Effector memory CD8-positive, alpha-beta T cell (primary cell): ENCODE measurements at places on chromosomes 4 and X.
A peak's percentile ranks its signal among the peaks of the same experiment; 100 is the strongest.

DNA sequence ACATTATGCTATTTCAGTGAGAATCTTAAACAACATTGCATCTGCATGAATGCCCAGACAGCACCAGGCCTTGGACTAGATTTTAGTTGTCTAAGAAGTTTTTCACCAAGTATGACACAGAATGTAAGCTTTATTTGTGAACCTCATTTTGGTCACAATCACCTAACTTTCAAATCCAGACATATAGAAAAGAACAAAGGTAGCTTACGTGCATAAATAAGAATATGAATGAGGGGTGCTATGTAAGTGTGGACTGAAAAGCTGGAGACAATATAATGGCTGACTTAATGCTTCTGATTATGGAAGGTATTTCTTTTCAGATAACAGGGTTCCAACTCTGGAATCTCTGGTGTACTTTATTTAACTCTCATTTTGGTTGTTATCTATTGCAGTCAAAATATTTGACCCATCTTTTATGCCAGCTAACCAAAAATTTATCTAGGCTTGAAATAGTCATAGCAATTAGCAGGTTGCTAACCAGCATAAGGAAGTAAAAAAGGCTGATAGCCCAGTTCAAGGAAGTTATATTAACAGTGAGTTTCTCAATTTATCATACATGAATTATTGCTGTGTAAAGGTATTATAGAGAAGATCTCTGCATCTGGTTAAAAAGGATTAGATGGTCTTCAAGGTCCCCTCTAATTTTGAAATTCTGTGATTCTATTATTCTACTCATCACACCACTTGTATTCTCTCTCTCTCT, 36.5 kb downstream of the SLC7A11 start:
- no peak for DNase-seq

DNA sequence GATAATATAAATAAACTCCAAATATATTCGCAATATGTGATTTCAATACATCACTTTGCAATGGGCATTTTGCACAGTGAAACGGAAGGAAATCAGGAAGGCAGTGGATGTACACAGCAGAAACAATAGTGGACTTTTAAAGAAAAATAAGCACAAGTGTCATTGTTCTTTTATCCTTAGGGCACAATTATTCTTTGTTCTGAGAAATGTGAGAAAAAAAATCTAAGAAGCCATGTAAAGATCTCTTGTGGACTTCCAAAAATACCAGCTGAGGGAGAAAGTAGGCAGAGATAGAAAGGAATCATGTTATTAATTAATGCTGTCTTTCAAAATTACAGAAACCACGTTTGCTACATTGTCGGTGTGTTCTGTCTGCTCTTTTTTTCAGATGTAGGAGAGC, 17.6 kb upstream of the PRRG1 start:
- no peak for DNase-seq

DNA sequence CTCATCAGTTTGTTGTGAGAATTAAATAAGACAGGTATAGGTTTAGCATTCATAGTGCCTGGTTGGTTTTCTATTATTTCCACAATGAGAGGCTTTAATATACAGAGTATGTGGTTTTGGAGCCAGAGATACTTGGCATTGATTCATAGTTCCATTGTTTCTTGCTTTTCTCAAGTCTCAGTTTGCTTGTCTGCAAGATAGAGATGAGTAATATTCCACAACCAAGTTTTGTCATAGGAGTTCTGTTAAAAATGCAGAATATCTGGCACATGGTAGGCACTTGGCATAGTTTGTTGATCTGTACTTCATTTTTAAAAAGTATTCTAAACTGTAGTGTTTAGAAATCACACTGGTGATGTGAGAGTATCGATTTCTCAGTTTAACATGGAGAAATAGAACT, 37.5 kb upstream of the EDA2R start:
- DNase-seq, result no peak

GRCh38 chrX:23603501-23603900, 63.8 kb upstream of the PRDX4 start:
- DNase-seq, result no peak

GRCh38 chrX:27598312-27598711, 8.2 kb downstream of the DCAF8L2 start:
- DNase-seq, result no peak

DNA sequence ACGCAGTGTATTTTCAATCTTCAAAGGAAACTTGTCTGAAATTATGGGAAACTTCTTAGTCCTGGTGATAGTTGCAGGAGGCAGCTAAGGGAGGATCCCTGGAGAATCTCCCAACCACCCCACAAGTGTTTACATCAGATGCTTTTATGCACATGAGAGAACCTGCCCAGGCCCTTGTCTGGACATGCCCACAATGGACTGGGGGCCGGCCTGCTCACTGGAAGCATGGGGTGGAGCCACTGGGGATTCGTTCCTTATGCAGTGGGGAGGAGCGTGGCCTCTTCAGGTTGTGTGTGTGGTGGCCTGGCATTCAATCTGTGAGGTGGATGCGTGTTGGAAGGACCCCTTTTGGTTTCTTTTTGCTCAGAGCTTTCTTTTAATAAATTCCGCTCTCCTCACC, 398.7 kb upstream of the PPP1R2C start:
- no peak for DNase-seq

GRCh38 chr4:110104661-110105060, 93.8 kb downstream of the ELOVL6 start:
- no peak for DNase-seq

DNA sequence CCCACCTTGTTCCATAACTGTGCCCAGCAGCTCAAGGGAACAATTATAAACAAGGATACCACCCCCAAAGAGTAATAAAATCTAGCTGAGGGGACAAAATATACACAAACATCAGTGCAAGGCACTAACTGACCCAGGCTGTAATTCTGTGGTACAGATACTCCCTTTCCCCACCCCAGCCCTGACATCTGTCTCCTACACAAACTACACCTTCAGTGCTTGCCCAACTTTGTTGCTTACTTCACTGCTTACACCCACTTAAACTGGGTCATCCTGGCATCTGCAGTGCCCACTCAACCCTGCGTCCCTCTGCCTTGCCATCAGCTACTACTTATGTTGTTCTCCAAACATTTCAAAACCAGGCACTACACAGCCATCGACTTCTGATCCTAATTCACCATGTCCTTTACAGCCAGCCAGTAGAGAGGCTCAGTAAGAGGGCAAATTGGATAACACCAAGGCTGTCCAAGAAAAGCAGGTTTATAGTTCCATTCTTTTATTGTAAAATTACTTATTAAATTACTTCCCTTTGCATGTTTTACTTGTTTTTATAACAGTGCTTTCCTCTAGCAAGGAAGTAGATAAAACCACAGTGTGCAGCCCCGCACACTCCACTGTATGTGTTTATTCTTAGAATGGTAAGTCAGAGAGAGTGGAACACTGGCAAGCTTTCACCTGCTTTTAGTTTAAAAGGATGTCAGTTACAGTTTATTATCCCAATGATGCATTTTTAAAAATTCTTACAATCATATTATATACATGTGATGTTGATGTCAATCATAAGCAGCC, 149.6 kb downstream of the INPP4B start:
- no peak for DNase-seq

DNA sequence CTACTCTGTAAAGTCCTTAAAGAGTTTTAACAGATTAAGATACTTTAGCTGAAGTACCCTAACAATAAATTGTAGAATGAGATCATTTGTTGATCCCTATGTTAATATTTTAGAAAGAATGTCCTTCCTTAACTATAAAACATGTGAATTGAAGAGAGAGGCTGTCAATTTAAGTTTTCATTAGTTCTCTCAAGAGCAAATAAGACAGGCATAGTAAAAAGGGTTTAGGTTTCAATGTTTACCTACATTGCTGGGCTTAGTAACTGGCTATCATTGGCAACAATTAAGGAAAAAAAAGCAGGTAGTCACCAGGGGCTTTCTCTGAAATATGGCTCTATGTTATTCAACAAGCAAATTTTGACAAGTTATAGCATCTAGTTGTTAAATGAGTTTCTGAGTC, 91.5 kb downstream of the ATRX start:
- DNase-seq, result no peak

DNA sequence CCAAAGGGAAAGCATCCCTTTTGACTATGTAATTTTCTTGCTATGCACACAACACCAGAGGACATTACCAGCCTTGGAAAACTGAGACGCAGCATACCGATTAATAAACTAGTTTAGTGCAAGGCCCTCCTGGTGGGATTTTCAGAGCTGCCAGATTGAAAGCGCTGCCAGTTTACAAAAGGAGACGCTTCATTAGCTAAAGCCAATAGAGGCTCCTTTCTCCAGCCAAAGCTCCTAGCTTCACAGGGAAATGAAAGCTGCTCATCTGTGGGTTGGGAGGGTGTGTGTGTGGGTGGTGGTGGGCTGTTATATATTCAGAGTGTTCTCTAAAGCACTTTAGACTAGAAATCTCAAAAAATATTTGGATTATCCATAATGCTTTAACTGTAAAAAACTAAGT, 32.4 kb downstream of the SPANXN4 start:
- DNase-seq, result no peak

DNA sequence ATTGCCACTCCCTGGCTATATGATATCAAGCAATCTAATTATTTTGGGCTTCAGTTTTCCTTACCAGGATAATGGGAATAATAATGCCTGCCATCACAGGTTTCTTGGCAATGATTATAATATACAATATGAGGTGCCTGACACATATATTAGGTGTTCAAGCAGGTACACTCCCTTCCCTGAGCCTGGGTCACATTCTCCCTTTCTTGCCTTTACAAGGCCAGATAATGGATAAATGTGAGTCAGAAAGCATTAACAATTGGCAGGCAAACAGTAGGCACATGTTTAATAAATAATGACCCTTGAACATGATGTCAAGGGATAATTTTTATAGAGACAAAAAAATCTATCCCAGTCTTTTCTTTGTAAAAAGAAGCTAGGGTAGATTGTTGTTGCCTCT, 17.2 kb downstream of the NDP start:
- no peak for DNase-seq

DNA sequence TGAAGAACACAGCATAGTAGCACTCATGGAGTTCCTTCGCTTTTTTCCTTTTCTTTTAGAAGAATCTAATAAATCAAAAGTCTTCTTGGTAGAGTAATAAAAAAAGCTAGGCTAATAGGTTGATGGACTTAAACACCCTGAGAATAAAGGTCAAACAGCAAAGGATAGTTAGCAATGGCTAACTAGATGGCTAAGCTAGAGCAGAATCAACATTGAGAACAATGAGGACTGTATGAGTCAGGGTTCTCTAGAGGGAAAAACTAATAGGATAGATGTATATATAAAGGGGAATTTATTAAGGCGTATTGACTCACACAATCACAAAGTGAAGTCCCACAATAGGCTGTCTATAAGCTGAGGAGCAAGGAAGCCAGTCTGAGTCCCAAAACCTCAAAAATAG, 550.9 kb downstream of the GLUD2 start:
- DNase-seq, result no peak

DNA sequence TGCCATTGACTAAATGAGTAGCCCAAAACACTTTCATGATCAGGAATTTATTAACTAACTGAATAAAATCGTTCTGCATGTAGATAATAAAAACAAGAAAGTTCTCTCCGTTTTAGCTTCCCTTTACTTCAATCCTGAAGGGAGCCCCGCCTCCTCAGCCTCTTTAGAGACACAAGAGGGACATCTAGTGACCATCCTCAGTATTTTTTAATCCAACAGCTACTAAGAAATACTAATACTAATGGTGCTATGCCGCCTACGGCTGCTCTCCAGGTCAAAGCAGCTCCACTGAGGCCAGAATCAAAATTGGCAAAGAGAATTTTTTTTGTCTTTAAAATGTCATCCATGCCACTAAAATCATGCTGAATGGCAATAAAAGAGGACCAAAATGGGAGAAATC, 3.2 kb upstream of the PCDH19 start:
- DNase-seq, result no peak

GRCh38 chr4:185201977-185202962, 1.5 kb downstream of the CFAP97 start:
- DNase-seq, result peak; percentile 50

DNA sequence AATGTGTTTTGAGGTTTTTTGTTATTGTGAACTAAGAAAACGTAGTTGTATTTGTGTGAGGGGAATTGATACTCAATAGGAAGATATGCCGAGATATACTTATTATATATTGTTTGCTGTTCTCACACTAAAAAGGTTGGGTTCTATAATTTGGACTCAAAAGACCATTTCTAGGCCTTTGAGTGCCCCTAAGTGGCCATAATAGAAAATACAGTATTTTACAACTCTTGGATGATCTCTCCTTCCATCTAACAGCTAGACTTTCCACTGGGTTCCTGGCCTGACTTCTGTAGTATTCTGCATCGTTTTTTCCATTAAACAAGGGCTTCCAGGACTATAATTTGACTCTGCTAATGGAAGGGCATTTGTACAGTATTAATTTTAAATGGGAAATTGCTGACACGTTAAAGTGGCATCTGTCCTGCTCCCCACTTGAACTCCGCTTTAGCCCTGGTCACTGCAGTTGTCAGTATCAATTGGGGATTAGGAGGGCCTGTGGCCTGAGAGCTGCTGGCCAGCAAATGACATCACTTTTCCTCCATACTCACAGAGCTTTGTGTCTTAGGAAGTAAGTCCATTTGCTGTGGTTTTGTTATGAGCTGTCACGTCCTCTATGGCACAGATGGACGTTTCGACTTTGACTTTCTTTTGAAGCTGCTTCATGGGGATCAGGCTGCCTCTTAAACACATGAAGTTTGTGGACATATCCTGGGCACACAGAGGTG, 176.9 kb downstream of the SLIT2 start:
- no peak for DNase-seq

DNA sequence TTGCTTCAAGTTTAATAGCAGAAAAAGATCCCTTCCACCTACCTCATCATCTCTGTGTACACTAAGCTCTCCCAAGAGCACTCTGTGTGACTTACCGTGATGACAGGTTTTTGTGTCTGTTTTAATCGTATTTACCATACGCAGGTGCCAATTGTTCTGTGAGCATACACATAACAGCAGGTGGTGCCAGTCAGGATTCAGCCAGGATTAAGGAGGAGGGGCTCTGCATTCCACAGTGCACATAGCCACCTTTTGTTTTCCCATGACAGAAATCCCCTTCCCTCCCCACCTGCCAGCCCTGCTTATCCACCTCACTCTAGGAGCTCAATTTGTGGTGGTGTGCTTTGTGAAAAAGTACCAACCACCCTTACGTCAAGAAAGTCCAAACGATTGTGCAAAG, 14.8 kb downstream of the ANK2 start:
- no peak for DNase-seq

DNA sequence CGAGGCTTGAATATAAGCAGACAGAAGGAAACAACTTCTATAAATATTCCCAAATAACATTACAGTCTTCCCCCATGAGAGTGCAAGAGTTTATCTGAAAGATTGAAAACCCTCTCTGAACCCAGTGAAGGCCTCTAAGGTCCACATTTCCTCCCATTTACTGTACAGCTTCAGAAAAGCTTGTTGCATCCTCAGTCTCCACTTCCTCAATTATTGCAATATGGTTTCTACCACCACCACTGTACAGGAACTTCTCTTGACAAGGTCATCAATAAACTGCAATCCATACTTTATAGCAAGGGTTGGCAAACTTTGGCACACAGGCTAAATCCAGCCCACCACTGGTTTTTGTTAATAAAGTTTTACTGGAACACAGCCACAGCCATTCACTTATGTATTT, 239.0 kb downstream of the THOC2 start:
- DNase-seq, result no peak
